Astrocyte (in vitro differentiated cells and primary cell): ENCODE measurements at places on chromosomes 5 and 9. TPM values are rescaled to one million over a fixed set of nuclear protein-coding genes. Genes with fewer than 3 reads are reported as not detected.
A peak's percentile ranks its signal among the peaks of the same experiment; 100 is the strongest.

DNA sequence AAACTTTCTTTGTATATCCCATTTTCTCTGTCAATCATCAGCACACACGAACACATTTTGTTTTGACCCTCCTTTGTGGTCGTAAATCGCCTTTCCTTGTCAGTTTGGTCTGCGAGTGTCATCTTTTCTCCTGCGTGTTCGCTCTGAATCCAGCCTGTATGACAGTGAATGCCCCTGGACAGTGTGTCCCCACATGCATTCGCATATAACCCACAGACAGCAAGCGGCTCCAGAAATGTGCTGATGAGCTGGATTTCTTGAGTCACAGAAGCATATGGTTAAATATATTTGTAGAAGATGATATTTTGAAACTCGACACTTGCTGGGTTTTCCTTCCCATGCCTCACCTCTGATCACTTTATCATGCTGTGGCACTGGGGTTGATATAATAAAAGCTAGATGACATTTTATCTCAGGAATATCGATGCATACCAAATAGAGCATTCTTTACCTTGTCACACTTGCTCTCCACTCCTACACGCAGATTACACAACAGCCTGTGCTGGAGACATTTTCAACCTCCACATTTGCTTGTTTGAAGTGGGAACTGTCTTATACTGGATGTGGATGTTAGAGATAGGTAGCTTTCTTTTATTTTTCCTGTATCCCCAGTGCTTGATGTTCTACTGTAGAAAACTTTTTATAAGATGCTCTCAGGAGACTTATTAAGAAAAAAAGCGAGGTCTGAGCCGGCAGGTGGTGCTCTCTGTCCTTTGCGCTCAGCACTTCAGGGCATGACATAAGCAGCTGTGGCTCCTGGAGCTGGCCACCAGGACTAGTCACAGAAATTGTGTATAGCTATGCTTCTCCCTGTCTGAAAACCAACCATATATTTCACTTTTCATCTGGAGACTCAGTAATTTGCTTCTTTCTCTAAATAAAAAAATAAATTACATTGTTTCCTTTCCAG lies 215.1 kb downstream of the SH3GL2 start:
- no peaks in the 10 kb centered on the region for H3K36me3 ChIP-seq
- peaks cover 4% of the 10 kb centered on the region for H3K27me3 ChIP-seq
- H3K27ac ChIP-seq = no peak overlapping the region
- H3K4me1 ChIP-seq = no peaks in the 10 kb centered on the region

DNA sequence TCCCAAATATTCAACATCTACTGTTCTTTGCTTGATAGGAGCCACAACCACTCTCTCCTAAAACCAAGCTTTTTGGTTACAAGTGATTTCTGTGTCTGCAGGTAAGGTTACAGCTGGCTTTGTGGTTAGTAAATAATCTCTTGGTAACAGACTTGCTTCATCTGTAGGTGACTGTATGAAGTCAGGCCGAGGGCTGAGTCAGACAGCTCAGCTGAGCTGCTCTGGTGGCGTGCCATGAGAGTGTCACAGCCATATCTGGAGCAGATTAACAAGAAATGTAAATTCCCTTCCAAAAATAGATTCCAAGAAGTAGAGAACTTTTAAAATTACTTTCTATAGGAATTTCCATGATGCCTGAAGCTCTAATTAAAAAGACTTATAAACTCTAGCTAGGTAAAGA lies 23.7 kb upstream of the TAS2R1 start:
- peak overlapping the region; percentile 77 for H3K27ac ChIP-seq
- H3K27me3 ChIP-seq = no peaks in the 10 kb centered on the region
- H3K4me3 ChIP-seq = no peak overlapping the region
- peak; percentile 89 for DNase-seq

GRCh38 chr5:102753889-102754766 lies 977 bp upstream of the PAM start:
- peak overlapping the region; percentile 95 for H3K4me3 ChIP-seq
- H3K27ac ChIP-seq = peak overlapping the region; percentile 75
- H3K36me3 ChIP-seq = no peaks in the 10 kb centered on the region
- H3K27me3 ChIP-seq = peaks cover 2% of the 10 kb centered on the region
- H3K4me1 ChIP-seq = peaks cover 13% of the 10 kb centered on the region
- no peak for DNase-seq

- peak overlapping the region; percentile 99 for H3K4me3 ChIP-seq
- H3K4me1 ChIP-seq = peaks cover 39% of the 10 kb centered on the region
- DNase-seq = no peak
- no peaks in the 10 kb centered on the region for H3K27me3 ChIP-seq
Measured at GRCh38 chr5:177303925-177304391, 359 bp downstream of the PRELID1 start.

The CARD9 gene
- 2.7 and 4.2 TPM in 2 replicates for total RNA-seq

DNA sequence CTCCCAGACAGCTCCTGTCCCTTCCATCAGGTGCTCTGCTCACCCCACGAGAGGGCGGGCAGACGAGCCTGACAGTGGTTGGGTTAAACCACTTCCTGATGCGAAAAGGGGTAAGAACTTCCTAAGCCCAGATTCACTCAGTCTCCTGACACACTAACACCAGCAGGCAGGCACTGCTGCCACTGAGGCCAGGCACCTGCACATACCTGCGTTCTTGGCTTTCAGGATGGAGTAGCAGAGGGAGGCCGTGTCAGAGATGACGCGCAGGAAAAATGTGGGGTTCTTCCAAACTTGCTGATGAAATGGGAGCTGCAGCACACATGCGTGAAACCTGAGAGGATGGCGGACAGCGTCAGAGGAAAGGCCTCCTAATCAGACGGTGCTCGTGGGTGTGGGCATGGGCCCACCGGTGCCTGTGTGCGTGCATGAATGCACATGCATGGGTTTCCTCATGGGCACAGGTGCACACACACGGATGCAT lies 29.9 kb downstream of the SLC6A18 start:
- H3K4me3 ChIP-seq = no peak overlapping the region
- H3K4me1 ChIP-seq = no peaks in the 10 kb centered on the region
- H3K27ac ChIP-seq = no peak overlapping the region
- no peaks in the 10 kb centered on the region for H3K36me3 ChIP-seq
- no peak for DNase-seq

The TUSC1 gene
- 1.9 and 2.7 TPM in 2 replicates for total RNA-seq
